ENCODE measurements at places on chromosomes 1 and 21.

GRCh38 chr21:42785666-42786427 is 93.5 kb downstream of the WDR4 start:
- DNase-seq = no peak

DNA sequence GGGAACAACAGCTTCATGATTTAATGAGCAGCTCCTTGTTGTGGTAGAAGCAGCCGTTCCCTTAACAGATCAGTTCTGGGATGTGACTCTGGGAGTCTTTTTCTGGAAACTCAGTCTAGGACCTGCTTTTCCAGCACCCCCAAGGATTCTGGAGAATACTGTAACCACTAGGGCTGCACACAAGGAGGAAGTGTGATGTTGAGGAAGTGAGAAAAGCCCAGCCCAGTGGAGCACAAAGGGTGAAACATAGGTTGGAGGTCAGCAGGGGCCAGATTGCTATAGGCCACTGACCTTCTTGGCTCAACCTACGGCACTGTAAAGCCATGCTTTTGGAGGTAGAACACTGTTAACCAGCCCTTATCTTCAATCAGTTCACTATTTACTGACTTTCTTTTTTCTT is 10.1 kb upstream of the PLA2G5 start:
- DNase-seq = no peak

GRCh38 chr1:29689372-29690030 is 453.2 kb downstream of the PTPRU start:
- no peak for DNase-seq

DNA sequence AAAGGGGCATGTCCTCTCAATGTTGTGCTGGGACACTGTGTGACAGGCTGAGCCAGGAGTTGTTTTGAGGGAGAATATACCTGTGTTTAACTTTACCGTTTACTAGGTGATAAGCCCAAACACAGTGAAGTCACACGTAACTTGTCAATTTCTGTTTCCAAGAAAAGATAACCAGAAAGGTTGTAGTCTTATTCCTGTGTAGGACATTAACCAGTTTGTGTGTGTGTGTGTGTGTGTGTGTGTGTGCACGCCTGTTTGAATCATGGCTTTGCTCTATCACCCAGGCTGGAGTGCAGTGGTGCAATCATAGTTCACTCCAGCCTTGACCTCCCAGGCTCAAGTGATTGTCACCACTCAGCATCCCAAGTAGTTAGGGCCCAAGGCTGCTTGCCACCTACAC is 83.6 kb downstream of the MRPS6 start:
- DNase-seq = no peak

DNA sequence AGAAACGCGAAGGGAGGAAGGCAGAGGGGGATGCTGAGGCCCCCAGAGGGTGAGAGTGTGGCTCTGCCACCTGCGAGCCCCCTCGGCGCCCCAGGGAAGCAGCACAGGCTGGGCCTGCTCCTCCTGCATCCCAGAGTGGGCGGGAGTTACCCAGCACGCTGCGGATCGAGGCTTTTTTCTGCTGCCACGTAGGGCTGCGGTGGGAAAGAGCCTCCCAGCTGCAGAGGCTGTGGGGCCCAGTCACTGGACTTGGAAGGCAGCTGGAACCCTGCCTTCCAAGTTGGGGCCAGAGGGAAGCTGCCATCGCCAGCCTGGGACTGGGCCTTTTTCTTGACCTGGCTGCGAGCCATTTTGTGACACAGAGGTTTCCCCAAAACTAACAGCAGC is 2.3 kb upstream of the GRIK3 start:
- no peak for DNase-seq
